ENCODE measurements at places on chromosomes 12 and 14. TPM values are rescaled to one million over a fixed set of nuclear protein-coding genes. Genes with fewer than 3 reads are reported as not detected.

Gene IPO8
- polyA plus RNA-seq: 15.2 TPM

Gene P2RX7
- polyA plus RNA-seq: 3.4 TPM

Gene CNIH1
- polyA plus RNA-seq: 81.2 TPM

Gene NR1H4
- not detected for polyA plus RNA-seq

Gene CIROP
- polyA plus RNA-seq: not detected

Gene SLC39A9
- 21.9 TPM for polyA plus RNA-seq

Gene SLC7A8
- 1.1 TPM for polyA plus RNA-seq

Gene DHRS2
- not detected for polyA plus RNA-seq

Gene CLEC1B
- polyA plus RNA-seq: not detected

Gene CEP128
- 9.3 TPM for polyA plus RNA-seq

Gene IRAK4
- polyA plus RNA-seq: 25.6 TPM

Gene YY1
- polyA plus RNA-seq: 16.4 TPM

Gene PPP1R1A
- polyA plus RNA-seq: not detected

Gene C3AR1
- 7.6 TPM for polyA plus RNA-seq

Gene RHEBL1
- polyA plus RNA-seq: 19.5 TPM

Gene VRTN
- not detected for polyA plus RNA-seq

Gene IFNG
- 0.89 TPM for polyA plus RNA-seq

Gene LAG3
- 6.3 TPM for polyA plus RNA-seq

Gene GPHN
- 8.3 TPM for polyA plus RNA-seq

Gene SLC11A2
- 11.9 TPM for polyA plus RNA-seq

Gene CHPT1
- polyA plus RNA-seq: 14.1 TPM

Gene TMPRSS12
- not detected for polyA plus RNA-seq
